Karpas-422 (cell line): ENCODE measurements at places on chromosomes 5 and 9.
A peak's percentile ranks its signal among the peaks of the same experiment; 100 is the strongest.

DNA sequence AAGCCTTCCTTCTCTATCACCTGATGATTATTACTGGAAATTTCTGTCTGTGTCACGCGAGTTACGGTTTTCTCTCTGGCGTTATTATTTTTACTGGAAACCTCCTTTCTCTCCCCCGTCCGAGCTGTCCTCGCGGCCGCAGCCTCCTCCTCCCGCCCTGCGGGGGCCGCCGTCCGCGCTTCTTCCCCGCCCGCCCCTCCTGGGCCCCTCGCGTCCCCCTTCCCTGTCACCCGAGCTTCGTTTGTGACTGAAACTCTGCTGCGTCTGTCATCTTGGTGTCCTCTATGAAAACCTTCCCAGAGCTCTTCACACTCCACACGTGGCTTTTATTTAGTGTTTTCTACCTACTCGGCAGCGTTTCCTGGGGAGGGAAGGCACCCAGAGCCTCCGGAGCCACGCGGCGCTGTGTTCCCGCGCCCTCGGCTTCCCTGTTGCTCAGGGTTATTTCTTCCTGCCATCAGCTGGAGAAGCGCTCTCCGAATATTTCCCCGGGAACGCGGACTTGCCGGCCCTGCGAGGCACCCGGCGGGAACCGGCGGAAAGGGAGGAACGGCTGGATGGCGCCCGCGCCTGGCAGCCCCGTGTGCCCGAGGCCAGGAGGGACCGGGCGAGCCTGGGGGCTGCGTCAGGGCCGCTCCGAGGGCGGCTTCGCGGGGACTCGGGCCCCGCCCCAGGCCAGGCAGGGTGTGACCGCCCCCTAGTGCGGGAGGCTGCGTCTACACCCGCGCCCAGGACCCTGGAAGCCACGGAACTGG, 33.9 kb downstream of the TRIP13 start:
- DNase-seq, result no peak

- DNase-seq, result peak; percentile 49
These were observed 39.1 kb downstream of the PCDH1 start for GRCh38 chr5:141839015-141839513.

DNA sequence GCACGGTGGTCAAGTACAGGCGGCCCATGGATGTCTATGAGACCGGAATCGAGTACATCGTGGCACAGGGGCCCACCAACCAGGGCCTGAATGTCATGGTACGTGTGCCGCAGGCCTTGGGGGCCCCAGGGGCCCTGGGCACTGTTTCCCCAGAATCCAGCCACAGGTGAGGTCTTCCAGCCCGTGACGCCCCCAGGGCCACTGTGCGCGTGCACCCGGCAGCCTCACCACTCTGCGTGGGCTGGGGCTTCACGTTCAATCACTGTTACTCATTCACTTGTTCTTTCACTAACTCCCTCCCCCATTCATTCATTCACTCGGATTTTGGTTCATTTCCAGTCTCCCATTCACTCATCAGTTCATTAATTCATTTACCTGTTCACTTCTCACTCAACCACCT, 12.6 kb downstream of the ADAMTSL2 start:
- DNase-seq, result no peak

GRCh38 chr9:125472926-125473701, 211.5 kb downstream of the GAPVD1 start:
- no peak for DNase-seq

GRCh38 chr5:173653822-173654523, 37.5 kb upstream of the BOD1 start:
- no peak for DNase-seq

DNA sequence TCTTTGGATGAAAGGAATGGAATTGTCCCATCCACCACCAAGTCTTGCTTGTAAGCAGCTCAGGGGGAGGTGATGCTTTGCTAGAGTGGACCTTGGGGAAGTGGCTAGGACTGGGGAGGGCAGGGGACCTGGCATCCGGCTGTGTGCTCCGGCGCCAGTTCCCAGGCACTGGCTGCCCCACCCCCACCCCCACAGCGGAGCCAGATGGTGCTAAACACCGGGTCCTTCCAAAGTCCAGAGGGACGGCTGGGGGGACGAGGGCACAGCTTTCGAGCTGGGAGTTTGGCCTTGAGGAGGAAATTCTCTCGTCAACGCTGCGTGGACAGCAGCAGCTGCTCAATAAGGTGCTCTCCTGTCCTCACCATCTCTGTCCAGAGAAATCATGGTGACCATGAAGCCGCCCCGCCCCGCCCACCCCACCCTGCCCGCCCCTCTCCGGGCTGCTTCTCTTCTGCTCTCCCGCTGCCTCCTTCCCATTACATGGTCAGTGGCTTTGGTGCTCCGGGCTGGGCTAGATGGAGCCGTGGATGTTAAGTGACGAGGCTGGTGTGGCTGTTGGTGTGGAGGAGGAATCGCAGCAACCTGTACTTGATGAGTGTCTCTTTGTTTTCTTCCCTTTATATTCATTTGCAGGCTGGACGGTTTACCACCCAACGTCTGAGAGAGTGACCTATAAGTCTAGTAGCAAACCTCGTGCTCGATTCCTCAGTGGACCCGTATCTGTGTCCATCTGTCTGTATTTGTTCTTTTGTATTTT, 115.7 kb downstream of the WNK2 start:
- no peak for DNase-seq

- DNase-seq, result peak; percentile 82
These were observed 594 bp downstream of the FAM120A start for GRCh38 chr9:93451849-93452709.
